ENCODE measurements at places on chromosomes 12 and 14. TPM values are rescaled to one million over a fixed set of nuclear protein-coding genes. Genes with fewer than 3 reads are reported as not detected.

GRCh38 chr12:92603741-92604432, 98.9 kb upstream of the PLEKHG7 start:
- H3K4me3 ChIP-seq = no peak overlapping the region
- DNase-seq = no peak

DNA sequence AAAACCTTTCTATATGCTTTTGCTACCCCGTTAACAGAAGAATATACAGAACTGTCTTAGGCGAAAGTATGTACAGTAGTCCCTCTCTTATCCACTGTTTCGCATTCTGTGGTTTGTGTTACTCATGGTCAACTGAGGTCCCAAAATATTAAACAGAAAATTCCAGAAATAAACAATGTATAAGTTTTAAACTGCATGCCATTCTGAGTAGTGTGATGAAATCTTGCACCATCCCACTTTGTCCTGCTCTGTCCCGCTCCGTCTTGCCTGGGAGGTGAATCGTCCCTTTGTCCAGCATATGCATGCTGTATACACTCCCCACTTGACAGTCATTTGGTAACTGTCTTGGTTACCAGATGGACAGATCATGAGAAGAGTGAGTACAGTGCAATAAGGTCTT, 70.1 kb upstream of the STRN3 start:
- H3K27ac ChIP-seq = no peak overlapping the region
- H3K36me3 ChIP-seq = peaks cover 34% of the 10 kb centered on the region
- no peaks in the 10 kb centered on the region for H3K4me1 ChIP-seq

DNA sequence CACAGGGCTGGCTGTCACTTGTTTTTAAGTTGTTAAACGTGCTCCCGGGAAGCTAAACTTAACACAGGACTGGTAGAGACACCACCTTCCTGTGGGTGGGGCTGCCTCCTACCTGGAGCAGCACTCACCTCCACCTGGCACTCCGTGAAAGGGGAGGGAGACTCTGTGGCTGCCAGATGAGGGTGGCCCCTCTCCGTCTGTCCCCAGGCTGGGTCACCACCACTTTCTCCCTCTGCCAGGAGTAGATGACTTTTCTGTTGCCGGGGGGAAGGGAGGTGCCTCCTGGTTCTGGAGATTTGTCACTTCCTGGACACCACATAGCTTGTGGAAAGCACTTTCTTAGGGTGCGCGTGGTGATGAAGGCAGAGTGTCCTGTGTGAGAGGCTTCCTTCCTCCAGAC, 81.3 kb downstream of the WDR20 start:
- H3K36me3 ChIP-seq = peaks cover 18% of the 10 kb centered on the region
- H3K4me1 ChIP-seq = peaks cover 29% of the 10 kb centered on the region
- no peak overlapping the region for H3K27ac ChIP-seq
- no peak overlapping the region for H3K4me3 ChIP-seq
- no peak for DNase-seq
- H3K27me3 ChIP-seq = no peaks in the 10 kb centered on the region

- H3K27ac ChIP-seq = peak overlapping the region; percentile 56
- peaks cover 29% of the 10 kb centered on the region for H3K4me1 ChIP-seq
- no peaks in the 10 kb centered on the region for H3K36me3 ChIP-seq
- H3K4me3 ChIP-seq = no peak overlapping the region
These were observed 11.2 kb upstream of the SRSF5 start for GRCh38 chr14:69755784-69756183.

DNA sequence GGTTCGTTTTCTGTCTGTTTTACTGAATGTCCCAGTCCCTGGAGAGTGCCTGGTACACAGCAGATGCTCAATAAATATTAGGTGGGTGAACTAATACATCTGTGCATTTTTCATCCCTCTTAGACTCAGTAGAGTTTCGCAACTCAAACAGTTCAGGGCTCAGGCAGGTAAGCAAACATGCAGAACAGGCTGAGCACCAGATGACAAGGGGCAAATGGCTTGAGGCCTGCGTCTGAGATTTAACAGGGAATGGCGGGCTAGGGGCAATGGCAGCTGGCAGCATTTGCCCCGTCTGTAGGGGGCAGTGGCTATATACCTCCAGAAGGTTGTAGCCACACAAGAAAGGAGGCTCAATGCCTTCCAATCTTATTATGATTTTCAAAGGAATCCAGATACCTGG, 8.6 kb upstream of the RAN start:
- no peaks in the 10 kb centered on the region for H3K4me1 ChIP-seq
- H3K27me3 ChIP-seq = no peaks in the 10 kb centered on the region
- peak; percentile 15 for DNase-seq
- no peaks in the 10 kb centered on the region for H3K36me3 ChIP-seq

- H3K27ac ChIP-seq = no peak overlapping the region
- H3K27me3 ChIP-seq = no peaks in the 10 kb centered on the region
- no peak overlapping the region for H3K4me3 ChIP-seq
- H3K36me3 ChIP-seq = no peaks in the 10 kb centered on the region
These were observed 196.2 kb downstream of the ITPR2 start for GRCh38 chr12:26636710-26637328.

DNA sequence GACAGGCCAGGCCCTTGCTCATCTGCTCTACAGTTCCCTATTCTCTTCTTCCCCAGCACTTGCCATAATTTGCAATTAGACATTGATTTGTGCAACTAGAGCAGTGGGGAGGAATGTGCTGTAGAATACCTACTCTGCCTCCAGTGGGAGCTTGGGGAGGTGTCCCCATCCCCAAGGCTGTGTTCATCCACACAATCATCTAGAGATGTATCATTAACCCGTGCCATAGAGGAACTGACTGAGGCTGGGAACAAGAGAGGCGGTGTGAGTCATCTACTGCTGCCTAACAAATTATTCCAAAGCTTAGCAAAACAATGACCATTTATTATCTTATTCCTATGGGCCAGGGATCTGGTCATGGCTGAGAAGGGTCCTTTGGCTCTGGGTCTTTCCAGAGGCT, 5.1 kb upstream of the OTUB2 start:
- no peaks in the 10 kb centered on the region for H3K27me3 ChIP-seq
- H3K4me3 ChIP-seq = no peak overlapping the region
- H3K36me3 ChIP-seq = no peaks in the 10 kb centered on the region
- no peak for DNase-seq

DNA sequence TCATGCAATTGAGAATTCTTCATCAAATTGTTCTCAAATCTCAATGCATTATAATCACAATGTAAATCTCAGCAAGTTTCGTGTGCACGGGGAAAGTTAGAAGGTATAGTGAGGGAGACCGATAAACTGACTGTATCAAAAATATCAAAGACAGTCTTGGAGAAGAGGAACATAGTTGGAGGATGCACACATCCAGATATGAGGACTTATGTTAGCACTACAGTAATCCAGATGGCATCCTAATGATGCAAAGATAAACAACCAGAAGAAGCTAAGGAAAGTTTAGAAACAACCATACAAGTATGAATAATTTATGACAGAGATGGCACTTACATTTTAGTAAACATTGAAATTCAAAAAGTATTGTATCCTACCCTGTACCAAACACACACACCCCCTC, 760.1 kb downstream of the RPS29 start:
- H3K4me3 ChIP-seq = no peak overlapping the region
- no peak for DNase-seq
- no peaks in the 10 kb centered on the region for H3K27me3 ChIP-seq
- no peak overlapping the region for H3K27ac ChIP-seq
- H3K36me3 ChIP-seq = no peaks in the 10 kb centered on the region
- H3K4me1 ChIP-seq = no peaks in the 10 kb centered on the region

- no peak overlapping the region for H3K4me3 ChIP-seq
- no peaks in the 10 kb centered on the region for H3K27me3 ChIP-seq
- no peak overlapping the region for H3K27ac ChIP-seq
- no peak for DNase-seq
These were observed 283.4 kb downstream of the CEP128 start for GRCh38 chr14:80658155-80658554.

DNA sequence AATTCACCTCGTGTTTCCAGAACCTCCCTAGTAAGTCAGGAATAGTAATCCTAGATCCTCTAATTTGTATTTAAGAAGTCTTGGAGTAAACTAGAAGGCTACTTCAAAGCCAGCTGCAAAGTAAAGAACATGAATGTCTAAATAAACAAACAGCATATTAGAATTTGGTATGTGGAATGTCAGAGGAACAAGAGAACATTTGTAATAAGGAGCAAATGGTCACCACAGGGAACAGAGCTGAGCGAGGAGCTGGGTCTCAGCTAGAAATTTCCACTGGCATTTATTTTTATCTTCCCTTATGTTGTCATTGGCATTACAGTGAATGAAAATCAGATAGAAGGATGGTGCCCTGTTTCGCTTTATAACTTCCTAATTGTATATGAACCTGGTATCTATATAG, 50.2 kb downstream of the FRMD6 start:
- H3K27ac ChIP-seq = no peak overlapping the region
- no peak for DNase-seq
- no peaks in the 10 kb centered on the region for H3K27me3 ChIP-seq
- no peak overlapping the region for H3K4me3 ChIP-seq
- H3K36me3 ChIP-seq = no peaks in the 10 kb centered on the region

DNA sequence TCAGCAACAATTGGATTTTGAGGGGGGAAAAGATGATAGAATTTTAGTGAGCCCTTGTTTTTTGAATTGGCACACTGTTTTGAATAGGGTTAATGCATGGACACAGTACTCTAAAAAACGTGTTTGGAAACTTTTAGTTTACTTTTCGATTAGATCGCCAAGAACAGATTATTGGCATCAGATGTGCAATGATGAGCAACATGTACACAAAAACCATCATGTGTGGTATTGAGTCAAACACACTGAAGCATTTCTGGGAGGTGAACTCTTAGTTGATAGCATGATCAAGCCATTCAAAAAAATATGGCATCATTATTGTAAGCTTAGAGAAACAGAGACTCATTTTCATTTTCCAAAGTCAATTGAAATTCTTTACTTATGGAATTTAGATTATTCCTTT, 329.2 kb downstream of the ADAMTS20 start:
- no peaks in the 10 kb centered on the region for H3K27me3 ChIP-seq
- no peak overlapping the region for H3K4me3 ChIP-seq
- H3K27ac ChIP-seq = no peak overlapping the region
- H3K4me1 ChIP-seq = no peaks in the 10 kb centered on the region
- H3K36me3 ChIP-seq = no peaks in the 10 kb centered on the region
- DNase-seq = no peak

- no peaks in the 10 kb centered on the region for H3K36me3 ChIP-seq
- no peak overlapping the region for H3K4me3 ChIP-seq
- no peak overlapping the region for H3K27ac ChIP-seq
- no peaks in the 10 kb centered on the region for H3K27me3 ChIP-seq
- no peak for DNase-seq
These were observed 39.4 kb upstream of the BMP4 start for GRCh38 chr14:53996041-53996440.

- no peaks in the 10 kb centered on the region for H3K36me3 ChIP-seq
- H3K4me3 ChIP-seq = no peak overlapping the region
- no peaks in the 10 kb centered on the region for H3K27me3 ChIP-seq
- peak; percentile 94 for DNase-seq
- H3K4me1 ChIP-seq = peaks cover 38% of the 10 kb centered on the region
These were observed 30.9 kb upstream of the TUBA1C start for GRCh38 chr12:49233842-49234526.

- no peaks in the 10 kb centered on the region for H3K27me3 ChIP-seq
- H3K36me3 ChIP-seq = no peaks in the 10 kb centered on the region
- H3K4me1 ChIP-seq = peaks cover 69% of the 10 kb centered on the region
- peak overlapping the region; percentile 90 for H3K27ac ChIP-seq
These were observed 56.4 kb downstream of the VCPKMT start for GRCh38 chr14:50059763-50060616.

DNA sequence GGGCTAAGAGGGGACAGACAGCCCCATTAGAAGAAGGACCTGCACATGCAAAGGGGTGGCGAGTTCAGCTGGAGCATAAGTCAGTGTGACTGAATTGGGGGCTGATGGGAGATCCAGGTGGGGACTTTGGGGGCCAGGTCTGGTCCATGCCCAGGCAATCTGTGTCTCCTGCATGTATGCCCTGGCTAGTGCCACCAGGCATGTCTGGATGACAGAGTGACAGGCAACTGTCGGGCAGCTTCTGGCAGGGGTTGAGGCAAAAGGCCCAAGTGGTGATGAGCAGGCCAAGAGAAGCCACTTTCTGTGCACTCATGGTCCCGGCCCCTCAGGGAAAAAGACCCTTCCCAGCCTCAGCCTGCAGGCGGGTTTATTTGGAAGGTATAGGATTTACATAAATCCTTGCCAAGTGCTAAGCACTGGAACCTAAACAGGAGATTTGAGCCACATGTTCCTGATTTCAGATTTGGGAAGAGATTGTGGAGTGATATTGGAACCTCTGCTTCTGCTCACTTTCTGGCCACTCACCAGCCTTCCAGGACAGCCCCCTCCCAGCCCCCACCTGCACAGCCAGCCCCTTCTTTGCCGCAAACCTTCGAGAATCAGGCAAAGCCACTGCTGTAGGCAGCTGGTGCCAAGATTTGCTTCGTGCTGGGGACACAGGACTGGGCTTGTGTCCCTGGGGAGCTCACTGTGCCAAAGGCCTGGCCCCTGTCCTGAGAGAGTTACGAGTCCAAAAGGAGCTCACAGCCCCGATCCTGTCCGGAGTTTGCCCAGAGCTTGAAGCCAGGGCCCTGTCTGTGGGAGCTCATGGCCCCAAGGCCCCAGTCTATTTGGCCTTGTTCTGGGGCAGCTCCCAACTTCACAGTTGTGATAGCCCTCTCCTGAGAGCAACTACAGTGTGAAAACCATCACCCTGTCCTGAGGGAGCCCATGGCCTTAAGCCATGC, 232.5 kb upstream of the RTL1 start:
- no peak overlapping the region for H3K4me3 ChIP-seq
- H3K27me3 ChIP-seq = no peaks in the 10 kb centered on the region
- H3K27ac ChIP-seq = no peak overlapping the region
- DNase-seq = no peak
- H3K4me1 ChIP-seq = no peaks in the 10 kb centered on the region
- no peaks in the 10 kb centered on the region for H3K36me3 ChIP-seq

GRCh38 chr12:120887253-120888043, 16.7 kb downstream of the SPPL3 start:
- no peak for DNase-seq
- H3K4me1 ChIP-seq = peaks cover 69% of the 10 kb centered on the region
- H3K27ac ChIP-seq = no peak overlapping the region
- no peaks in the 10 kb centered on the region for H3K27me3 ChIP-seq
- no peak overlapping the region for H3K4me3 ChIP-seq

The GLIPR1 gene
- total RNA-seq = 72.6 TPM

The THTPA gene
- 16.8 TPM for total RNA-seq

The DPPA3 gene
- total RNA-seq = not detected

The ENDOU gene
- total RNA-seq = 0.92 TPM

The PRMT5 gene
- total RNA-seq = 44.2 TPM

The MAP1LC3B2 gene
- total RNA-seq = 2.2 TPM

The DNAJC22 gene
- 0.89 TPM for total RNA-seq

The SPX gene
- 0.44 TPM for total RNA-seq

The CIT gene
- 27.0 TPM for total RNA-seq

The P2RX2 gene
- 2.2 TPM for total RNA-seq

The ADAMTS20 gene
- not detected for total RNA-seq
